ENCODE measurements at places on chromosomes 2 and 18. TPM values are rescaled to one million over a fixed set of nuclear protein-coding genes. Genes with fewer than 3 reads are reported as not detected.

- DNase-seq, result no peak
Observed at GRCh38 chr2:229042349-229042748, 228.7 kb downstream of the PID1 start.

GRCh38 chr2:46490521-46491141 is 11.3 kb downstream of the TMEM247 start:
- DNase-seq, result no peak

DNA sequence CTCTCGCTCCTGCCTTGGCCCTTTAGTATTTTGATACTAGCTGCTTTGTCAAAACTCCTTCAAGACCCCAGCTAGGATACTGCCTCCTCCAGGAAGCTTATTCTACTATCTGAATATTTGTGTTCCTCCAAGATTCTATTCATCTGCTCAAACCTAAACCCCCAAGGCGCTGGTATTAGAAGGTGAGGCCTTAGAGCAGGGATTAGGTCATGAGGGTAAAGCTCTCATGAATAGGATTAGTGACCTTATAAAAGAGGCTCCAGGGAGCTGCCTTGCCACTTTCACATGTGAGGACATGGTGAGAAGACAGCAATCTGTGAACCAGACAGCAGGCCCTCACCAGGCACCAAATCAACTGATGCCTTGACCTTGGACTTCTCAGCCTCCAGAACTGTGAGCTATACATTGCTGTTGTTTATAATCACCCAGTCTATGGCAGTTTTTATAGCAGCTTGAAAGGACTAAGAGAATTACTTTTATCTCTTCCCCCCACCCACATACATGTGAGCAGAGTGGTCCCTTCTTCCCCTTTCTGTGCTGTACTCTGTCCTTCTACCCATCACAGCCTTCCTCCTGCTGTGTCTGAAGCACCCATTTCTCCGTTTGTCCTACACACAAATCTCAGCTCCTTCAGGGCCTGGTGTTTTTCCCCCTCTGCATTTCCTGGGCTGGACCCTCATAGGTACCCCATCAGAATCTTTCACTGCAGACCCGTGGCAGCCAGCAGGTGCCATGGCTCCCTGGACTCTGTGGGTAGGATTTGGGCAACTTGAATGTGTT is 54.5 kb downstream of the HS1BP3 start:
- DNase-seq, result no peak

DNA sequence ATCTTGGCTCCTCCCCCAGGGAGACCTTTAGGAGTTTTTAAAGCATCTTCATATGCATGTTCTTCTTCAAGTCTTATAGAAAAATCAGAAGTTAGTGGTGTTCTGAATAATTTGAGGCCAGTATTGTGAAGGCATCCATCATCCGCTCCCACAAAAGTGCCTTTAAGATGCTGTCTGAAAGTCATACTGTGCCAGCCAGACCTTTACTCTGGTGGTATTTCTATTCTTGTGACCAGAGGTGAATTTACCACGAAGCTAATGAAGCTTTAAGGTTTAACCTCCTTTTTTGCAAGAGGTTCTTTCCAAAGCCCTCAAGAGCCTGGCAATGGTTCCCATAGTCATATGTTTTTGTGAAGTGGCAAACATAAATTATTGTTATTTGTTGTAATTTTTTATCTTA is 54.3 kb downstream of the SLC40A1 start:
- DNase-seq, result no peak

DNA sequence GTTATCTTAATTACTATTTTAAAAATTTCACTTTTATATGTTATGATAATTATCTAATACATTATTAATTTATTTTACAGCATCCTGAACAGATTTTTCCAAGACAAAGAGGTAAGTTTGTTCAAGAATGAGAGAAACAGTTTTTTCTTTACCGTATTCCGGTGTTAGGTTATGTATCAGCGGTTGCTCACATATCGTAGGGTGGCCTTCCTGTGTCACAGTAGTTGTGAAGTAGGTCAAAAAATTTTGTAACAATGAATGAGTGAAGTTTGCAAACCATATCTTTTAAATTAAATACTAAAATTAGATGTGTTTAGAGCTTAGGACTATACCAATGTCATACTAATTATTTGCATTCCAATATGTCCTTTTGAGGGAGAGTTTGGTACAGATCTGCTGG is 33.5 kb downstream of the MRPS9 start:
- DNase-seq, result no peak

- DNase-seq, result no peak
Observed at GRCh38 chr2:78309460-78309859, 716.0 kb upstream of the REG3G start.

DNA sequence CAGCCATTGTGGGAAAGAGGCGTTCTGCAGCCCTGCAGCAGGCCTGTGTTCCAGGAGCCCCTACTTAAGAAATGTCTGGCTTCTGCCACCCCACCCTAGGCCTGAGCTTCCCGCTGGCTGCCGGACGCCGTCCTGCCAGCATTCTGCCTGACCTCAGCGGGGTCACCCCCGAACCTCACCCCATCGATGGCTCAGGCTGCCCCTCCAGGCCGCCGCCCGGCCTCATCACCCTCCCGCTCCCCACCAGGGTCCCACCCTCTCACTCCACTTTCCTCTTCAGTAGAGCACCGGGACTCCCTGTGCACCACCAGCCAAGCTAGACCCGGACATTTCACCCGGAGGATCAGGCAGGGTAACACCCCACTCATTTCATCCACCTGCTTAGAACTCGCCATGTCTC is 73.6 kb upstream of the SALL3 start:
- no peak for DNase-seq

- DNase-seq, result no peak
Observed at GRCh38 chr2:82652117-82652516, 1807.0 kb downstream of the SUCLG1 start.

DNA sequence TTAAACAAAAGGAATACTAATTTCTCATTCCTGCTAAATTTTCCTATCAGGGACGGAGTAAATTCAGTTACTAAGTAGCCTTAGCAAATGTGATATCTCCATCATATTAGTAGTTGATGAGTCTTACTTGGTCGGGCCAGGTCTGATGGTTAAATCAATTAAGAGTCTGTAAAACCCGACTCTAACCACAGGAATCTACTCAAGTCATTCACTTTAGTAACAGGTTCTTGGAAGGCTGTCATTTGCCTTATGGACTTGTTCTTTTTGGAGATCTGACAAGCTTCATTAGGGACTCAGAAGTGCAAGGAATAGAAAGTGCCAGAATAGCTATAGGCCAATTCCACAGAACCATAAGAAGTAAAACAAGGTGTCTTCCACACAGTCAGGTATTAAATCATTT is 119.0 kb downstream of the GCA start:
- no peak for DNase-seq

- DNase-seq, result no peak
Observed at GRCh38 chr2:70514612-70515055, 39.0 kb downstream of the TGFA start.

- DNase-seq, result no peak
Observed at GRCh38 chr2:30683236-30683956, 123.8 kb downstream of the CAPN13 start.

DNA sequence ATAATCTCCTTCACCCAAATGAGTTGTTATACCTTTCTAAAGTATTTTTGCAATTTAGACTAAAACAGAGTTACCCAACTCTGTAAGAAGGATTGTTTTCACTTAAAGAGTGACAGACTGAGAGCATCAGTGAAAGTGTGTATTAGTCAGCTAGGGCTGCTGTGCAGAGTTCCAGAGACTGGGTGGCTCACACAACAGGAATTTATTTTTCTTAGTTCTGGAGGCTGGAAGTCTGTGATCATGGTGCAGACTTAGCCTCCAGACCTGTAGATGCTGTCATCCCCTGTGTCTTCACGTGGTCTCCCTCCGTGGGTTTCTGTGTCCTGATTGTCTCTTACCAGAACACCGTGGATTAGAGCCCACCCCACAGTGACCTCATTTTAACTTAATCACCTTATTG is 40.0 kb downstream of the BCL2L11 start:
- no peak for DNase-seq

GRCh38 chr2:206477296-206477695 is 34.0 kb downstream of the ADAM23 start:
- no peak for DNase-seq

RBM43 gene
- 2.6 TPM for polyA plus RNA-seq

TDRD15 gene
- polyA plus RNA-seq, result not detected

TMEM37 gene
- polyA plus RNA-seq, result not detected

MRPS5 gene
- 35.5 TPM for polyA plus RNA-seq

MBD5 gene
- 2.3 TPM for polyA plus RNA-seq

ABCG5 gene
- polyA plus RNA-seq, result not detected

Data from CD14-positive monocyte (primary cell).